ENCODE measurements at places on chromosomes 5 and 9.

DNA sequence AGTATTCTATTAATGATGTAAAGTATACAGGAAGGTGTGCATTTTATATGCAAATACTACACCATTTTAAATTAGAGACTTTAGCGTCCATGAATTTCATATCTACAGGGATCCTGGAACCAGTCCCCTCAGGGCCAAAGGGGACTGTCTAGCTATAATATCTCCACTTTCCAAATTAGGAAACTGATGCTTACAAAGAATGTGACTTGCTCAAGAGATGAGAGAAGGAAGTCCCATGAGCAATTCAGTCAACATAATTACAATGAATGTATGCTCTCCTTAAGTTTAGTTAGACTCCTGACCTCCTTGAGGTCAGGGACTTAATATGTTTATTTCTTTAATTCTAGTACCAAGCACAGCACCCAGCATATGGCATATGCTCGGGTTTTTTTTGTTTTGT, 23.7 kb downstream of the NIPBL start:
- peak; percentile 65 for DNase-seq

DNA sequence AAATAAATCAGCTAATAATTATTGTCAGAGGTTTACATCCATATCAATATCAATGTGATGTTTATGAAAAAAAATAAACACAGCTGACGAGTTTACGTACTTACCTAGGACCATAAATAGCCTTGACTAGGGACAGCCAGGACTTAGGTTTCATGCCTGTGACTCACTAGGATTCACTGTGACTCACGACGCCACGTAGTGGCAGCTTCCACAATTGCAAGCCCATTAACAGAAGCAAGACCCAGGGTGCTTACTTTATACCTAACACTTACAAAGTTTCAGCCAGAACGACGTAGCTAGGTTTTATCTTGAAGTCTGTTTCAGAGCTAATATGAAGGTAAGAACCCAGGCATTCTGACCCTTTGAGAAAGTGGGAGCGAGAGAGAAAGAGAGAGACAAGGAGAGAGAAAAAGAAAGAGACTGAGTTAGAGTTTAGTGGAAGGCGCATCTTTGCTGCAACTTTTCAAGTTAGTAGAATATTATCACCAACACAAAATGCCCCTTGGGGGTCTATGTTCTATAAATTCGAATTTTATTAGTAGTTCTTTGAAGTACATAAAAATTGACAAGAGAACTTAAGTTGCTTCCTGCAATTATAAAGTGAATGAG, 191.2 kb downstream of the GNA14 start:
- DNase-seq = peak; percentile 92

- no peak for DNase-seq
Measured at GRCh38 chr5:81820318-81820636, 69.4 kb upstream of the SSBP2 start.

DNA sequence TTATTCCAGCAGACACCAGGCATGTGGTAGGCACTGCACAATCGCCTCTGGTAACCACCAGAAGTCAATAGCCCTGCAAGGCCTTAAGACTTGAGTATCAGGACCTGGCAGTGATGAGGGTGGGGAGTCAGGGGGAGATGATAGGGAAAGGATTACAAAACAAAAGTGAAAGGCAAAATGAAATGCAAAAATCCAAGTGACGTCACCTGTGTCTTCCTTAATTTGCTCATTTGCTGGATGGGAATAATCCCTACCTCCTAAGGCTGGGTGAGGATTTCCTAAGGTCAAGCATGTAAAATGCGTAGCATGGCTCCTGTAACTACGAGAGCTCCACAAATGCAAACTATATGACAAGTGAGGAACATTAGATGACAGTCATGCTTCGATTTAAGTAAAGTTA, 58.4 kb downstream of the FOXI1 start:
- no peak for DNase-seq

DNA sequence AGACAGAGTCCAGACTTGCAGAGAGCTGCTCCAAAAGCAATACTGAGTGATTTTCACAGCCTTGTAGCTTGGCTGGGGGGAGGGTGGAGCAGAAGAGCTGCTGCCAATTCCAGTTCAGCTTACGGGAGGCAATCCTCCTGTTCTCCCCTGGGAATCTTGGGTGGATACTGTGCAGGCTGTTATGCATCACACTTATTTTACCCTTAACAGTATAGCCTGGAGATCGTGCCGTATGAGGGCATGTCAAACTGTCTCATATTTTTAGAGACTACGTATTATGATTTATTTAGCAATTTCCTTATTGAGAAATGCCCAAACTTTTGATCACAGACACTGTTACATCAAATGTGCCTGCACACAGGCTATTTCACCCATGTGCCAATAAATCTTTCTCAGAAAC, 85.2 kb downstream of the BASP1 start:
- peak; percentile 29 for DNase-seq

GRCh38 chr9:87605676-87606075, 108.0 kb downstream of the DAPK1 start:
- DNase-seq = no peak

- peak; percentile 54 for DNase-seq
Measured at GRCh38 chr5:1763548-1763911, 36.1 kb downstream of the MRPL36 start.

- no peak for DNase-seq
Measured at GRCh38 chr5:69492391-69492922, at the start of gene OCLN. Gene OCLN (plus strand): TSS chr5:69492790. CDS start chr5:69504245, 11,455 bp downstream.

DNA sequence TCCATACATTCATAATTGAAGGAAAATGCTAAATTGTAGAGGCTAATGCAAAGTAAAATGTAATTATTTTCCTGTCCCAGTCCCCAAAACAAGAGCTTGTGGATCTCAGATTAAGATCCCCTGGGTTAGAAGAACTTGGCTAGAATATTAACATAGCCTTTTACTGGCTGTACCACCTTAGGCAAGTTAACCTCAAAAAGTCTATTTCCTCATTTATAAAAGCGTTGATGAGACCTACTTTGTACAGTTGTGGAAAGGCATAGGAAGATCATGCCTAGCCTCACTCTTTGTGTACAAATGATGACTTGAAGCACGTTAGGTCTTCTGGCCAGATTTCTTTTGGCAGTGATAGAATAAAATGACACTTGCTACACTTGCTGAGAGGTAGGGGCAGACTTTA, 97.2 kb downstream of the F2RL2 start:
- no peak for DNase-seq

DNA sequence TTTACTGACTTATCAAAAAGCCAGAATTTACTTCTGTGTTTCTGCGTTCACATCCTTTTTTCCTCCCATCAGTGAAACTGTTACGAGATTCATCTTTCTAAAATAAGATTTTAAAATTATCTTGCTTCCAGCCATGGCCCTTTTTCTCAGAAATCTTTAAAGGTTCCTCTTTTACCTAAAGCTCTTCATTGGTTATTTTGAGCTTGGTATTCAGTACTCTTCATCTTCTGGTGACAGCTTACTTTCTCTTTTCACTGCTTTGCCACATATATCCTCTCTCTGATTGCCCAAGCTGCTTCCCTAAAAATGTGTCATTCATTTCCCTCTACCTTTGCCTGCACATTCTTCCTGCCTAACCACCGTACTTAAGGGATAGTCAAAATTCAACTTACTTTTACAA, 32.3 kb downstream of the TGFBR1 start:
- DNase-seq = peak; percentile 18

DNA sequence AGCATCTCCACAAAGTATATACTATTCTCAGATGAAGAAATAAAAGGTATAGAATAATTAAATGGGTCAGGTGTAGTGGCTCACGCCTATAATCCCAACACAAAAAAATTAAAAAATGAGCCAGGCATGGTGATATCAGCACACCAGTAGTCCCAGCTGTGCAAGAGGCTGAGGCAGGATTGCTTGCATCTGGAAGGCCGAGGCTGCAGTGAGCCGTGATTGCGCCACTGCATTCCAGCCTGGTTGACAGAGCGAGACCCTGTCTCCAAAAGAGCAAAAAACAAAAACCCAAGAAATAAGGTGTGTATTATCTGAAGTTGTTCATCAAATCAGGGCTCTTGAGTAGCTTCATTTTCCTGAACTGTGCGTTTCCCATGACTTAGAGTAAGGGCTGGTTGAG, 83.2 kb upstream of the MYO10 start:
- no peak for DNase-seq

DNA sequence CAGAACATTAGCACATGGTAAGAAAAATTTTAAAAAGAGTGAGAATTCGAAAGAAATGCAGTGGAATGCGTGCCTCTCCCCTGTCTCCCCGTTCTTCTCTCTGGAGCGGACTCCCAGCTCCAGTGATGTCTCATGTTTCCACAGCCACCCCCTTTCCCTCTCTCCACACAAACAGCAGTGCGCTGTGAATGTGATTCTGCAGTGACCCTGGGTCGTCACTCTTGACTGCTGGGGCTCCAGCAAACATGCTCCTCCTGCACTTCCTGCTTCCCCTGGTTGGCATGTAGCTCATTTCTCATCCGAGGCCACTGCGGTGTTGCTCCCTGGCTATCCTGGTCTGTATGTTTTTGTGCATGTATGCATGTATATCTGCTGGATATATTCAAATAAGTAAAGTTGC, 13.3 kb downstream of the PHF2 start:
- no peak for DNase-seq

DNA sequence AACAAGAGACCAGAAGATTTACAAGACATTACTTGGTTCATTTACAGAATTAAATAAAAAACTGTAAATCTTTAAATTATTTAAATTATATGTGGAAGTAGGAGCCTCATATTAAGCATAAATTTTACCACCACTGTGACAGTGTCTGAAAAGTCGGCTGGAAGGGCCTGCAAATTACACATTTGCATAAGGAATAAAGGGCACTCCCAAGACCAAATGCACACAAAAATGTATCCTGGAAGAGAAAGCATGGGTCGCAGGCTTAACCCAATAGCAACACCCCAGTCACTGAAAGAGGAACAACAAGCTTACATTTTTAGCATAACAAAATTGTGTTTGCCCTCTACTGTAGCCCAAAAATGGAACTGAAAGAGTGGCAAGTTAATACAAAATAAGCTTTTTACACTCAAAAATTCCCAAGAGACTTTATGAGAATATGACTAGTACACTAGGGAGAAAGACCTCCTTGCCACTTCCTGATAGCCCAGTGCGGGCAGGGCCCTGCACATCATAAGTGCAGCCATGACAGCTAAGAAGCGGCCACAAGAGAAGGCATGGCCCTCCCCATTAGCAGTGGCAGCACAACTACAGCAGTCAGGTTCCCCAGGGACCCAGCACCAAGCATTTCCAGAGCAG, 482.0 kb downstream of the DTWD2 start:
- DNase-seq = no peak

GRCh38 chr5:138665261-138665660, 88.0 kb upstream of the CTNNA1 start:
- no peak for DNase-seq

- DNase-seq = no peak
Measured at GRCh38 chr9:123975871-123976270, 35.7 kb upstream of the LHX2 start.

DNA sequence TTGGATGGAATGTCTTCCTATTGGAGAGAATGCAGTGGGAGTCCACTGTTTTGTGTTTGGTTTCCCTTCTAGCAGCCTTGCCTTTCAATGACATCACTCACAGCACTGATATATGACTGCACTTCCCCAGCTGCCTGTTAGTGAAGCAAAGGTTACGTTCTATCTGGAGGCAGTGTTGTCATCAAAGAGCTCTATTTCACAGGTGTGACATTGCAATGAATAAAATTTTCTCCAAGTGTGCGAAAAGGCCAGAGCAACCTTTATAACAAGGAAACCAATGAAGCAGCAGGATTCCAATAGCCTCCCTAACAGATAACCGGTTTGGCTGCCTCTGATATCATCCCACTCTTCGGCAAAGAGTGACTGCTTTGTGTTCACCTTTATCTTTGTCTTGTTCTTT, 523.5 kb upstream of the ZNF608 start:
- no peak for DNase-seq

GRCh38 chr5:14816999-14817761, 54.4 kb downstream of the ANKH start:
- peak; percentile 43 for DNase-seq

- DNase-seq = peak; percentile 19
Measured at GRCh38 chr5:78500028-78500427, 139.6 kb downstream of the SCAMP1 start.

- no peak for DNase-seq
Measured at GRCh38 chr9:28668158-28668557, 1094.9 kb upstream of the C9orf72 start.

DNA sequence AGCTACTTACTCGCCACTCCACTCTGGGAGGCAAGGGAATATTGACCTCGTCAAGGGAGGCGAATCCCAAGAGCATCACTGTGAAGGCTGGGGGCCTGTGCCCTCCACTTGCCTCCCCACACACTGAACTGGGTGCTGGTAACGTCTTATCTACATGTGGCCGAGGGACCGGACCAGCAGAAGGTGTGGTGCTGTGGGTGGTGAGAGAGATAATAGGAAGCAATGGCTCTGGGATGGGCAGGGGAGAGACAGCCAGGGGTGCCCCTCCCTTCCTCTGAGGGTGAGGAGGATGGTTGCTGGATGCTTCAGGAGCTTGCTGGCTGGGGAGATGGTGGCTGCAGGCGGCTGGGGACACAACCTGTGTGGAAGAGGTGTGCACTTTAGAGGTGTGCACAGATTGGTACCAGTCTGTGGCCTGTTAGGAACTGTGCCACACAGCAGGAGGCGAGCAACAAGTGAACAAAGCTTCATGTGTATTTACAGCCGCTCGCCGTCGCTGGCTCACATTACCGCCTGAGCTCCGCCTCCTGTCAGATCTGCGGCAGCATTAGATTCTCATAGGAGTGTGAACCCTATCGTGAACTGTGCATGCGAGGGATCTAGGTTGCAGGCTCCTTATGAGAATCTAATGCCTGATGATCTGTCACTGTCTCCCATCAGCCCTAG, 100.3 kb downstream of the ENTREP1 start:
- DNase-seq = no peak

DNA sequence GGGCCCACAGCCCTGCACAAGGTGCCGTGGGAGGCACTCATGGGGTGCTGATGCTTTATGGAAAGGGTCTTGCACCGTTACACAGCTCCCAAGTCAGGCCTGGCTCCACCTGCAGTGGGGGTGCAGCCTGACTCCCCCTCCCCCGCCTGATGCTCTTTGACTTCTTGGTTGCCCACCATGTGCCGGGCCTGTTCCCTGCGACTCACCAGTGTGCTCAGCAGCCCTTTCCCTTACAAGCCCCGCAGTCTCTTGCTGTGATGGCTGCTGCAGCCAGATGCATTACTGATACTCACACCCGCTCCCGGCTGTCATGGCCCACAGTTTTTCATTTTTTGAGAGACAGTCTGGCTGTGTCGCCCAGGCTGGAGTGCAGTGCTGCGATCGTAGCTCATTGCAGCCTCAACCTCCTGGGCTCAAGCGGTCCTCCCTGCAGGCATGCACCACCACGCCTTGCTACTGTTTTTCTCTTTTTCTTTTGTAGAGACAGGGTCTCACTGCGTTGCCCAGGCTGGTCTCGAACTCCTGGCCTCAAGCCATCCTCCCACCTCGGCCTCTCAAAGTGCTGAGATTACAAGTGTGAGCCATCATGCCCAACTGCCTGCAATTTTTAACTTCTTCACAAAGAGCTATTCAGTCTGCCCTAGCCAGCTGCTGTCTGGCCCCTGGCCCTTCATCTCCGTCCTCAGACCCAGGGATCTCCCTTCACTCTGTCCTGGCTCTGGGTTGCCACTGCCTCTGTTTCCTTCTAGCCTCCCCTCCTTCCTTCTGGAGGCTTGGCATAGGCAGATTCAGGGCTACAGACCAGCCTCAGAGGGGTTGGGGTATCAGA, 109.5 kb downstream of the RXRA start:
- DNase-seq = no peak

- no peak for DNase-seq
Measured at GRCh38 chr9:13588151-13589033, 308.9 kb upstream of the MPDZ start.
